ENCODE measurements at places on chromosomes 5 and 9.

DNA sequence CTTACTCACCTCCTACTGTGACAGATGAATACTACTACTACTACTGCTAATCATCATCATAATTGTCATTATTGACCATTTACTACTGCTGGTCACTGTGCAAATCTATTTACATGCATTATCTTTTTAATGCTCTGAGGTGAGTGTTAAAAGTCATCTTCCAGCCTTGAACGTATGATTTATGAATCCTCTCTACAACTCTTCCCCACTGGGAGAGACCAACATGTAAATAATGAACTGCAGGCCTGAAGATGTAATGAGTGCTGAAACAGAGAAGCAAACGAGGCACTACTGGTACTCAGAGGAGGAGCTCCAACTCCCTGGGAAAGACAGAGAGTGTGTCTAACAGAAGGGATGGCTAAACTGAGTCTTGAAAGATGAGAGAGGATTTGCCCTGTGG lies 95.4 kb downstream of the JAKMIP2 start:
- DNase-seq, result no peak

DNA sequence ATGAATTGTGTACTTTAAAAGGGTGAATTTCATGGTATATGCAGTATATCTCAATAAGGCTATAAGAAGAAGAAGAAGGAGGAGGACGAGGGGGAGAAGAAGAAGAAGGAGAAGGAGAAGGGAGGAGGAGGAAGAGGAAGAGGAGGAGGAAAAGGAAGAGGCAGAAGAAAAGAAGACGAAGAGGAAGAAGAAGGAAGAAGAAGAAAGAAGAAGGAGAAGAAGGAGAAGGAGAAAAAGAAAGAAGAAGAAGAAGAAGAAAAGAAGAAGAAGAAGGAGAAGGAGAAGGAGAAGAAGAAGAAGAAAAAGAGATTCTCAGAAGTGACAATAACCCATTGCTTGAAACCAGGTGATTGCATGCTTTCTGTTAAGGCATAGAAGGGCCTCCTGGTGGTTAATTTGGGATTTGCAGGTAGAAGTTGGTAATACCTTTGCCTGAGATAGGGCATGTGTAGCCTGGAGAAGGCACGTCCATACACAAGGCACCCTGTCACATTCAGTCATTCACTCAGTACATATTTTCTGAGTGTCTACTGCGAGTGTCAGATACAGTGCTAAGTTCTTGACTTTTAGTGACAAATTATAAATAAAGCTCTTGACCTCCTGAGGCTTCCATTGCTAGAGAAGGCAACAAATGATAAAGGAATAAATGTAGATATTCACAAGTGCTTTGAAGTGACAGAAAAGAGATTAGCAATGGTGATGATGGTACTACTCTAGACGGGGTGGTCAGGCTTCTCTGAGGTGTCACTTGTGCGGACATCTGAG lies 231.3 kb downstream of the NPR3 start:
- DNase-seq, result no peak

DNA sequence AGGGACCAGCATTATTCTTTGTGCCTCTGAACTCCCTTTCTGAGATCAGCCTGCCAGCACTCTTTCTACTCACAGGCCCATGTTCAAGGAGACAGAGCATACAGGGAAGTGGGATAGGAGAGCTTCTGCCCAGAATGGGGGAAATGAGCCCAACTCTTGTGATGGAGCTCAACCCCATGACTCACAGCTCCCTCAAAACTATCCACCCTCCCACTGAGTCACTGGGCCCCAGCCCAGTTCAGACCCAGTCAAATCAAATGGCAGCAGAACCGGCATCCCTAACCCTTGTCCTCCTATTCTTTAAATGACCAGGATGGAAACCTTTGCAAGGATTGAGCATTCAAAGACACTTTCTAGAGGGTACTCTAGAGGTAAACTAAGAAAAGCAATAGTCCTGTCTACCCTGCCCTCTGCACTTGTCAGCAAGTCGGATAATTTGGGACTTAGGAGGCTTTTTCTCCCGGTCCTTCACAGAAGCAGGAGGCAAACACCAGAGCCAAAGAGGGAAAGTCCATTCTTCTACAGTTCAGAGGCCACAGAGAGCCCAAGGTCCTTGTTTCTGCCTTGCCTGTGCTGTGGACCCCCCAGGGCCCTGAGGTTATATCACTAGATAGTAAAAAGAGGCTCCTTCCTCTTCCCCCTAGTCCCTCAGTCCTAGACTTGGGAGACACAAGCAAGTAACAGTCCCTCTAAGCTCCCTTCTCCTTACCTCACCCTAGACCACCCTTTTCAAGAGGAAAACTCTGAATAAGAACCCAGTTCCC lies 3.2 kb downstream of the ATOSB start:
- DNase-seq, result no peak

DNA sequence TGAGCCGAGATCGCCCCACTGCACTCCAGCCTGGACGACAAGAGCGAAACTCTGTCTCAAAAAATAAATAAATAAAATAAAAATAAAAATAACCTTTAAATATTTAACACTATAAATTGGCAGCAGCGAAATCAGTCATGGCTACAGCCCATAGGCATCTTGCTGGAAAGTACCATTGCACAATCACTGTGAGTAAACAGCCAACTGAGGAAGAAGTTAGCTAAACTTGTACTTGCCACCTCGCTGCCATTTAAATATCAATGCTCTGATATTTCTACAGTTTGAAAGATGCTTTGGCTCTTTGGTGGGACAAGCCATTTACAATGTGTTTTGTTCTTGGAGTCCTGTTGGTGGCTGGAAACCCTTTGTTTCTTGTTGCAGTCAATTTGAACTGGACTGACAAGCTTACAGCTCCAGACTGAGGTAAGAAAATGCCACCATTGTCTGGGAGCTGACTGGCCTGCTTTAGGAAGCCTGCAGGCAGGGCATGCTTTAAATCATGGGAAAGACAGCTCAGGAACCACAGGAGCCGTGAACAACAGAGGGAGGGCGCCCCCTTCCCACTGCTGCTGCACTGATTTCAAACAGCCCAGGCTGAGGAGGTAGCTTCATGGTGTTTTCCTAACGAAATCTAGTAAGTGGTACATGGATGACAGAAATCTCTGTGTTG lies 322.8 kb upstream of the RFX3 start:
- no peak for DNase-seq

DNA sequence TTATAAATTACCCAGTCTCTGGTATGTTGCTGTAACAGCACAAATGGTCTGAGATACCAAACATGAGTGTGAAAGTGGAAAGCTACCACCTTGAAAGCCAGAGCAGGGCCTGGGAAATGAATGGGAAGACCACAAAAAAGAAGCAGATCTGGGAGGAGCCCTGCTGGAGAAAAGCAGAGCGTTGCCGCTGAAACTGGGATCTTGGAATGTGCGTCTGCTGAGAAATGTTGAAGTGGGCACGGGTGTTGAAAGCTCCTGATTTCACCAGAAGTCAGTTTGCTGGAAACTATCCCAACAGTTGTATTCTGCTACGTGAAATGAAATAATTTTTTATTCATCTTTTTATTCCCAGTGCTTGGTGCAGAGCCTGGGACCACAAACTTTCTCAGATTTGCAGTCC lies 40.0 kb downstream of the NUDT12 start:
- DNase-seq, result no peak

- no peak for DNase-seq
These were observed 51.6 kb downstream of the SNCAIP start for GRCh38 chr5:122363623-122364022.

DNA sequence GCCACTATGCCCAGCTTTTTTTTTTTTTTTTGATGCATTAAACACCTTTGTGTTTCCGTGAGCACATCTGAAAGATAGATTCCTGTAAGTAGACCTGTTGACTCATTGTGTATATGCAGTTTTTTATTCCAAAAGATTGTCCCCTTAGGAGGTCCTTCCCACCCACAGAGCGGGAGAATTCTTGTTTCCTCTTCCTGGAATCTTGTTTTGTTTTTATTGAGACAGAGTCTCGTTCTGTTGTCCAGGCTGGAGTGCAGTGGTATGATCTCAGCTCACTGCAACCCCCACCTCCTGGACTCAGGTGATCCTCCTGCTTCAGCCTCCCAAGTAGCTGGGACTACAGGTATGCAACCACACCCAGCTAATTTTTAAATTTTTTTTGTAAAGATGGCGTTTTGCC lies 7.6 kb downstream of the PTPA start:
- no peak for DNase-seq

DNA sequence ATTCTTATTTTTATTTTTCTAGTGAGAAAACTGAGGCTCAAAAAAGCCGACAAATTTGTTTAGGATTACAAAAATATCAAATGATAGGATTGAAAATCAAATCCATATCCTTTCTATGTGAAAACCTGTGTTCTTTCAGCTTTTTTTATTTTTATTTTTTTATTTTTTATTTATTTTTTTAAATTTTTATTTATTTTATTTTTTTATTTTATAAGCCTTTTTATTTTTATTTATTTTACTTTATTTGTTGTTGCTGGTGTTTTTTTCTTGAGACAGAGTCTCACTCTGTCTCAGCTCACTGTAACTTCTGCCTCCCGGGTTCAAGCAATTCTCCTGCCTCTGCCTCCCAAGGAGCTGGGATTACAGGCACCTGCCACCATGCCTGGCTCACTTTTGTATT lies 45.4 kb upstream of the CDKN2B start:
- DNase-seq, result no peak

Data from forelimb muscle (tissue), 1 donor.